ENCODE measurements at places on chromosomes 6 and 20.

DNA sequence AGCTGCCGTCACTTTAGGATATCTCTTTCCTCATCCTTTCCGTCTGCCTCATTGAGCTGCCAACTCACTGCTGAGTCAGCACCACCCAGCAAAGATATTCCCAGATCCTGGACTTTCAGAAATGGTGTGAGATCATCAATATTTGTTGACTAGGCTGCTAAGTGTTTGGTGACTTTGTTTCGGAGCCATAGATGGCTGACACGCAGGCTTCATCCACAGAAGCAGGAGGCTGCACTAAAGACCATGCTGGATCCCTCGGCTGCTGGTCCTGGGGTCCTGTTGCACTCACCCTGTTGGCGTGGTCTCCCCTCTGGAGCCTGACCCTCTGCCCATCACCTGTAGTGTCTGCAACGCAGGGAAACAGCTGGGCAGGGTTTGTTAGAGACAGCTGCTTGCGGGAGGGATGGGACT is 96.5 kb downstream of the ERMARD start:
- DNase-seq = peak; percentile 26

DNA sequence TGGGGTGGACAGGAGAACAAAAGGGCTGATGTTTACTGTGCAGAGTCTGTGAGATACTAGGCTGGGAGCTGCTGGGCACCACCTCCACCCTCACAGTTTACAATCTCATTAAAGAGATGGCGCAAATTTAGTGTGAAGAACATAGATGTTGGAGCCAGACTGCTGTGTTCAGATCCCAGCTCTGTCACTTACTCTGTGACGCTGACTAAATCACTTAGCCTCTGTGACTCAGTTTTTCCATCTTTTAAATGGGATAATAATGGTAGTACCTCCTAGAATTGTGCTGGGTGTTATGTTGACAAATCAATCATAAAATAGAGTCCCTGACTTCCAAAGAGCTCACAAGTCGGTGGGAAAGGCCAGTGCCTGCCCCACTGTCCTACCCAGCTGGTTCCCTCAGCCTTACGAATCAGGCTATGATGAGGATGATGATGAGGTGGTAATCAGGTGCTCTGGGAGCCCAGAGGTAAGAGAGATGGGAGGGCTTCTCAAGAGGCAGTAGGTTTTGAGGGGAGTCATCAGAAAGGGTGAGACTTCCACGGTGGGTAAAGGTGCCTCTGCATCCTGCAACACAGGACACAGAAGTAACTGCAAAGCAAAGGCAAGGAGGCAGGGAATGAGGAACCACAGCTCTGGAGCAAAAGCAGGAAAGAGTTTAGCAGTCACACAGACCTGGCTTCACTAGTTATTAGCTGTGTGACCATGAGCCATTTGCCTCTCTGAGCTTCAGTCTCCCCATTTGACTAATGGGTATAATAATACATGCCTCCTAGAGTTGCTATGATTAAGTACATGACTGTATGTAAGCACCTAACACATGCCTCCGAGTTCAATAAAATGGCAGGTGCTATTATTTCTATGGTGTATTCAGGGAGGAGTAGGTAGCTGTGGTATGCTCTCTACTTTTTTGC is 8.9 kb downstream of the FYN start:
- no peak for DNase-seq

DNA sequence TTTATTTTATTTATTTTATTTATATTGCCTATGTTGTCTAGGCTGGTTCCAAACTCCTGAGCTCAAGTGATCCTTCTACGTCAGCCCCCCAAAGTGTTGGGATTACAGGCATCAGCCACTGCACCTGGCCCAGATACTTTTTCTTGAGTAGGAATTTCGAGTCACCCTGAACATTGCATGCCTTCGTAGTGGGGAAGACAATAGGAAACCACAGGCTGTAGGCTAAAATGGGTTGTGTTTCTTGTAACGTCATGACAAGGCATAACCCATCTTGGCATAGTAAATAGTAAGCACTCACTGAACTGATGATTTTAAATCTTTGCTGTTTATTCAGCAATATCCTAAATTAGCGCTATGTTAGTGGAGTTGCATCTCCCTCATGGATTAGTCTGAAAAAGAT is 34.9 kb downstream of the PTPN1 start:
- no peak for DNase-seq

DNA sequence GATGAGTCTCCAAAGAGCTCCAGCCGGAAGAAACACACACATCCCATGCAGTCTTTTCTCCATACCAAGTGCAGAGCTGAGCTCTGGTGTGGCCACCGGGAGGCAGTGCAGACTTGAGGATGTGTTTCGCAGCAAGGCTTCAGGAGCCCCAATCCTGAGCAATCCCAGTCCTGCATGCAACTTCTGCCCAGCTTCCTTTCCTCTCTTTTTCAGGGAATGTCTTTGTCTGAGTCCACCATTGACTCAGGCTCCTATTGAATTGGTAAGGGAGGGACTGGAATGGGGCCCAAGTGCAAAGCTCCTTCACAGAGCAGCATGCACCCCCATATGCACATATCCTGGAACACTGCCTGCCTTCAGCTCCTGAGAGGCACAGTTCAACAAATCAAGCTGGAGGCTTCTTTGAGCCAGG is 50.5 kb upstream of the ASIP start:
- peak; percentile 90 for DNase-seq

- peak; percentile 38 for DNase-seq
Measured at GRCh38 chr6:96898241-96898851, 655 bp upstream of the NDUFAF4 start.

DNA sequence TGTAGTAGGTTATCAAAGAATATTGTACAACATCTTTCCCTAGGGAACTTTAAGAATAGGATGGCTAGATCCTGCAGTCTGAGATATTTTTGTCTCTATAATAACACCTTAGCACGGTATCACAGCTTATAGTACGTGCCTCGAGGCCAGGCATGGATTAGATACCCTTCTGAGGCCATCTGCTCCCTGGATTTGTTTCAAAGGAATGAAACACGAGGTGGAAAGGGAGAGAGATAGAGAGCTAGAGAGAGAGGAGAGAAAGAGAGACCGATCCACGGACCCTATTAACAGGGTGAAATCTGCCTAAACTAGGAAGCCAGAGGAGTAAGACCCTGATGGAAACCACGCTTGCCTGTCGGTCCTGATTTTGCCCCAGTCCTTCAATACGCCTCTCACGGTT is 92.5 kb downstream of the CD83 start:
- DNase-seq = no peak

DNA sequence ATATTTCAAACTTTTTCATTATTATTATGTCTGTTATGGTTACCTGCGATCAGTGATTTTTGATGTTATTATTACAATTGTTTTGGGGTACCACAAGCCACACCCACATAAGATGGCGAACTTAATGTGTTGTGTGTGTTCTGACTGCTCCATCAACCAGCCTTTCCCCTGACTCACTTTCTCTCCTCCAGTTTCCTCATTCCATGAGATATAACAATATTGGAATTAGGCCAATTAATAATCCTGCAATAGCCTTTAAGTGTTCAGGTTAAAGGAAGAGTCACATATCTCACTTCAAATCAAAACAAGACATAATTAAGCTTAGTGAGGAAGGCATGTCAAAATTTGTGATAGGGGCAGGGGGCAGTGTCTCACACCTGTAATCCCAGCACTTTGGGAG is 16.3 kb upstream of the POPDC3 start:
- DNase-seq = peak; percentile 62

DNA sequence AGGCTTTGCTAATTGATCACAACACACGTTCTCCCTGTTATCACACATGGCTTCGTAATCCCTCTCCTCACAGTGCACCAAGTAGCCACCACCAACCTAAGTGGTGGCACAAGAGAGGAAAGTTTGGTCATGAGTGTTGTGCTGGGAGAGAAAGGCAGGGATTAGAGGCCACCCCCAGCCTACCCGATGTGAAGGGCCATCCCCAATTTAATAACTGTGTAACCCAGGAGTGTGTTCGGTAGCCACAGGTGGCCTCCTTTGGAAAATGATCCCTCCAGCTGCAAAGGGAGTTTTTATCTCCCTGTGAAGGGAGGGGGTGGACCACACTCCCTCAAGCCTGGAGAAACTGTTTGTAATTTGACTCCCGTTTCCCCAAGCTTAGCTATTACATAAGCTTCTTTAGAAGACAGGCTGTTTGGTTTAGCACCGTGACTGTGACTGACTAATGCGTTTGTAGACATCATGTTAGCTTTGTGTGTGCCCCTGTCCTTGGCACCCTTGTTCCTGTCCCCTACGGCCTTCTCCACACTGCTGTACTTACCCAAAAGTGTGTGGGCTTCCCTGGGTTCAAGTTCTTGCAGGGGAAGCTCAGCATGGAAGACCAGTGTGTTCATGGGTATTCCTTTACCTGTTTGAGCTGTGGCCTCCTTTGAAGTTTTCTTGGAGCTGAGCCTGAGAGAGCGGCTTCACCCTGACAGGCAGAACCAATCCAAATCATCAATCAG is 20.6 kb downstream of the PPP1R16B start:
- DNase-seq = peak; percentile 54

- DNase-seq = no peak
Measured at GRCh38 chr20:32834972-32835371, 15.2 kb downstream of the MAPRE1 start.
